ENCODE measurements at places on chromosomes 16 and 17. TPM values are rescaled to one million over a fixed set of nuclear protein-coding genes. Genes with fewer than 3 reads are reported as not detected.

The TRIM47 gene
- total RNA-seq, result 38.1 TPM

The ATP2C2 gene
- not detected for total RNA-seq

The CNGB1 gene
- 0.07 TPM for total RNA-seq

The KLHDC4 gene
- 33.6 TPM for total RNA-seq

The FADS6 gene
- total RNA-seq, result not detected

The PERCC1 gene
- total RNA-seq, result not detected

The SUMO2 gene
- 124 TPM for total RNA-seq

The TRPV3 gene
- total RNA-seq, result not detected

The SBK1 gene
- 0.07 TPM for total RNA-seq

The OR4D1 gene
- total RNA-seq, result not detected

The GRAP gene
- 15.5 TPM for total RNA-seq

The PRSS21 gene
- total RNA-seq, result 1.8 TPM

The CPHXL2 gene
- total RNA-seq, result not detected

The CACNG3 gene
- not detected for total RNA-seq

The ITGB3 gene
- 86.4 TPM for total RNA-seq

The RASD1 gene
- total RNA-seq, result 11.8 TPM

The TEX19 gene
- total RNA-seq, result 0.07 TPM

The ZNF423 gene
- 1.7 TPM for total RNA-seq

The MILR1 gene
- 40.3 TPM for total RNA-seq

The GDPD3 gene
- total RNA-seq, result 1.7 TPM

The PSMD11 gene
- 187 TPM for total RNA-seq

The B4GALNT2 gene
- total RNA-seq, result not detected

The C17orf67 gene
- total RNA-seq, result 1.6 TPM

The MT1G gene
- total RNA-seq, result not detected

The GPRC5B gene
- total RNA-seq, result 23.5 TPM

The GPR139 gene
- total RNA-seq, result not detected

The CES3 gene
- not detected for total RNA-seq

The ATP2A1 gene
- total RNA-seq, result 0.36 TPM

The SPIRE2 gene
- total RNA-seq, result 1.2 TPM
